ENCODE measurements at places on chromosomes 5 and 9. TPM values are rescaled to one million over a fixed set of nuclear protein-coding genes. Genes with fewer than 3 reads are reported as not detected.
A peak's percentile ranks its signal among the peaks of the same experiment; 100 is the strongest.

DNA sequence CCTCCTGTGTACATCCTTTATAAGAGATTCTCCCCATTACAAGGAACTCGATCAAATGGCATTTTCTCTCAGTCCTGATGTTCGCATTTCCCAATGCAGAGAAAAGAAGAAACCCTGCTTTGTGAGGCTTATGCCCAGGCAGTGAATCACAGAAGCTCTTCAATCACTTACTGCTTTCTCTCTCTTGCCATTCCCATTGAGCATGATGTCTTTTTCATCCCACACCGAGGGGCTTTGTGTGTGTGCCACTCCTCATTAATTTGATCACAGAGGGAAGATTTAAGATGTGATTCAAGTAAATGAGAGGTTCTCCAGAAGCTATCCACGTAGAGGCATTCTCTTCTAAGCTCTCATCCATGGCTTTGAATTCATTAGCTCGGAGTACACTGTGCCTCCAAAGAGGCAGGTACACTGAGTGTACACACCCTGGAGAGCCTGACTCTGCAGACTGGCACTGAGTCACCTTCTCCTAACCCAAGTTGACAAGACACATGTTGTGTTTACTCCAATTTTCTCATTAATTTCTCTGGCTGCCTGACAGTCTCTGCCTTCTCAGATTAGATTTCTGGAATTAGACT lies 45.4 kb downstream of the MFAP3 start:
- DNase-seq = no peak

Gene FSTL4
- total RNA-seq = not detected

Gene FOXD4L4
- 0.10 TPM for total RNA-seq

- no peak for DNase-seq
Measured at GRCh38 chr9:79976257-79977073, 404.7 kb downstream of the TLE4 start.

Gene S100Z
- total RNA-seq = not detected

Gene TAF7
- 74.3 TPM for total RNA-seq

DNA sequence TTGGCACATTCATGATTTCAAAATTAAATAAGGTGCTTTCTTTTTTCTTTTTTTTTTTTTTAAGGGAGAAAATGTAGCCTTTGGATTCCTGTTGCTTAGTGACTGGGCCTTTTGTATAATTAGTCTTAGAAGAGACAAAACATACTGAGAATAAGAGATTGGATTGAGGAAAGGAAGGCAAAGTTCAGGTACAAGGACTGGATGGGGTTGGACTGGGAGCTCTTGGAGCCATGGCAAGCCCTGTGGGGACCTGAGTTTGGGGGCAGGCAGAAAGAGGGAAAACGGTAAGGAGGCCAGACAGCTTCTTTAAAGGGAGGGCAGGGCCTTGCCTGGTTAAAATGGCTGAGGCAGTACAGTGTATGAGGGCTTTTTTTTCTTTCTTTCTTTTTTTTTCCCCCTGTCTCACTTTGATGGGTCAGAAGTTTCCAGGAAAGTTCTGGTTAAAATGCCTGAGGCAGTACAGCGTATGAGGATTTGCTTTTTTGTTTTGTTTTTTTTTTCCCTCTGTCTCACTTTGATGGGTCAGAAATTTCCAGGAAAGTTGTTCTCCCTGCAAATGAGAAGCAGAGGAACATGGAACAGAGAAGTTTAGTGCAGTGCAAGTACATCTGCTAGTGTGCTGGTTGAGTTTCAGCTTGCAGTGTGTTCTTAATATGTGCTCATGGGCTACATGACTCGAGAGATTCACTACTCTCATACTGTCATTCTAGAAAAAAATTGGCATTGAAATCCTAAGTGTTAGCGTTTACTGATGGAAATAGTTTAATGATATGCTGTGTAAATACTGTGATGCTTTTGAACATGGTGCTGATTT lies 16.8 kb downstream of the SNX18 start:
- no peak for DNase-seq

Gene NNT
- 57.3 TPM for total RNA-seq

Gene STRBP
- total RNA-seq = 2.1 TPM

DNA sequence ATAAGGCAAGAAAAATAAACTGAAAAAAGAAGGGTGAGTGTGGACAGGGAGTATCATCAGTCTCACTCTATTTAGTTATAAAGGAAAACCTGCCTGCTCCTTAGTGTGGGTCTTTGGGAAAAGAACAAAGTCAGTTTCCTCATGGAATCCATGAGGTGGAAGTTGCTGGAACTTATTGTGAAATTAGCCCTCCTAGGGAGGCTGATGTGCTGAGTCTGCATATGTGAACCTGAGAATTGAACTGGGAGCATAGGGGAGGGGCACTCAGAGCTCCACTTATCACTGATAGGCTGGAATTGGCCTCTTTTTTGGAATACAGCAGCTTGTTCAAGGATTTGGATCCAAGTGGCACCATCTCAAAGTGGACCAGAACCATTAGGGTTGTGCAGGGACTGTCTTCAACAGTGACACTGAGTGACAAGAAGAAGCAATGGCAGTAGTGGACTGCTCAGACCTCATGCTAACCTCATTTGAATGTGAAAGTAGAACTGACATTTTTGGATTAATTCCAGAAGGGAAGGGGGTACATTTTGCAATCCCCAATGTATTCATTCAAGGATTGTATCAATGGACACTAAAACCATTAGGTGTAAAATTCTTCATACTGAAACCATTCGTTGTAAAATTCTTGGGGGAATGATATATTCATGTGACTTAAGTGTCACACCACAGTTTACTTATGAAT lies 103.6 kb upstream of the KLF9 start:
- no peak for DNase-seq

Gene SH3PXD2B
- 11.7 TPM for total RNA-seq

- DNase-seq = no peak
Measured at GRCh38 chr5:11642438-11642837, 261.8 kb downstream of the CTNND2 start.

GRCh38 chr5:35717718-35718117 lies 100.1 kb downstream of the SPEF2 start:
- DNase-seq = no peak

GRCh38 chr5:151239237-151239861 lies 13.6 kb upstream of the GM2A start:
- peak; percentile 62 for DNase-seq

DNA sequence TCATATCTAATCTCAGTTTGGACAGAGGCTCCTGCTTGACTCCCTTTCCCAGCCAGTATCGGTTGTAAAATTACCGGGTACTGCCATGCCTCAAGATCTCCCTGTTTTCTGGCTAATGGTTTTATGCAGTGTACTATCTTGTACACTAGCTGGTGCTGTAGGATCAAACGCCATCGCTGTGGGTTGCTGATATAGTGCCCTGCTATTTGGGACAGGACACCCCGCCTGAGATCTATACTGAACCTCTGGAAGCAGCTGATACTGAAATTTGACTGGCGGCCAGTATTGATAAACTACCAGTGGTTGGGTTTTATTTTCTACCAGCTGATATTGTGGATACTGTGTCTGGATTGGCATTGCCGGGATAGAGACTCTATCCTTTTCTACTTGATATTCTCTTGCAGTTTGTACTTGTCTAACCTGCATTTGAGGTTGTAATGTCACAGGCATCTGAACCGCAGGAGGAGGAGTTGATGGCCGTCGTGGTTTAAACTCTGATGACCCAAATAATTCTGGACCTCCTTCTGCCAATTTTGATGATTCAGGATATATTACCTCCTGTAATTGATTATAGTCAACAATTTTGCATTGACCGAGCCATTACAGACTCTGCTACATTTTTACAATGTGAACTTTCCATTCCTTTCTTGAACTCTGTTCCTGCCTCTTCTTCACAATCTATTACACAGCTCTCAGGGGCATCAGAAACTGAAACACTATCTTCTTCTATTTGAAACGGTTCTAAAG lies 112.5 kb upstream of the LARP1 start:
- peak; percentile 15 for DNase-seq

GRCh38 chr9:133528876-133529241 lies 4.1 kb upstream of the MYMK start:
- no peak for DNase-seq

DNA sequence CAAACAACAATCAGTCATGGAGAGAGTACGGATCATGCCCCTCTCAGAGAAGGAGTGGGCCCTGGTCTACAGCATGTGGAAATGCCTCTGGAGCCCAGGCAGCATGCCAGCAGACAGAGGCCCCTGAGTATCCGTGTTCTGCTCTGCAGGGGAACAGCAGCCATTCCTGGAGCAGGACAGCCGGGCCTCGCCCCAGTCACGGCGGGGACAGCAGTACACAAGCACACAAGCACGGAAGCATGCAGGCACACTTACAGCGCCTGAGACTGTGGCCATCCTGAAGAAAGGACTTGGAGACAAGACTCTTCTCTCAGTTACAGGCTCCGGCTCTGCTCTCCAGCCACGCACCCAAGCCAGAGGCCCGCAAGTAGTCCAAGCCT lies 102.6 kb upstream of the ALDH1B1 start:
- DNase-seq = no peak

- no peak for DNase-seq
Measured at GRCh38 chr5:36028816-36029465, 37.7 kb downstream of the UGT3A2 start.

DNA sequence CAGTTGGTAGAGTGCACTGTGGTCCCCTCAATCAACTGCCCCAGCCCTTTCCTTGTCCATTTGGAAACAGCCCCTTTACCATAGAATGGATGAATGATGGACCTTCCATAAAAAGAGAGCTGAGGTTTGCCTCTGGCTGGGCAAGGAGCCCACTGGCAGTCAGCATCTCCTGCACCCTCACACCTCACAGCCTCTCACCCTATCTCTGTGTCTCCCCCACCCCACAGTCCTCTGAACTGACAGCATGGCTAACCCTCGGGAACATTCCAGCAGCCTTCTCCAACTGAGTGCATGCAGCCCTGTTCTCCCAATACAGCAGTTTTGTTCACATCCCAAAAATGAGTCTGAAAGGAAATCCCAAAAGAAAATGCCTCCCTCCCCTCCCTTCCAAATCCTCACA lies 51.7 kb downstream of the RETREG1 start:
- no peak for DNase-seq

Gene ZFP2
- total RNA-seq = not detected

DNA sequence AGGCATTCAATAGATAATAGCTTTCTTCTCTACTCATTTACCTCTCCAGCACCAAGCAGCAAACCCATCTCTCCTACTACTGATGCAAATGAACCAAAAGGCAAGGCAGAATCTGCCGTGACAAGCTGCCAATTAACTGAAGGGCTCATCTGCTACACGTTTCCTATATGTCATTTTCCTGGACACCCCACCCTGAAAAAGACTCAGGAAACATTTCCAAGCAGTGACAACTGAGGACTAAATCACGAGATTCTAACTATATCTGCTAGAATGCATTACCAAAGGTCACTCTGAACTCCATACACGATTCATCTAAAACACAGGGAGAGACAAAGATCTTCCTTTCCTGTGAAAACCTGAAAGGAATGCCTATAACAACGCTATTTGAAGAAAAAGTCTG lies 12.9 kb downstream of the PLPP1 start:
- DNase-seq = no peak

GRCh38 chr5:159990506-159990905 lies 18.4 kb upstream of the TTC1 start:
- DNase-seq = no peak

GRCh38 chr5:113059232-113060040 lies 82.8 kb downstream of the DCP2 start:
- no peak for DNase-seq

DNA sequence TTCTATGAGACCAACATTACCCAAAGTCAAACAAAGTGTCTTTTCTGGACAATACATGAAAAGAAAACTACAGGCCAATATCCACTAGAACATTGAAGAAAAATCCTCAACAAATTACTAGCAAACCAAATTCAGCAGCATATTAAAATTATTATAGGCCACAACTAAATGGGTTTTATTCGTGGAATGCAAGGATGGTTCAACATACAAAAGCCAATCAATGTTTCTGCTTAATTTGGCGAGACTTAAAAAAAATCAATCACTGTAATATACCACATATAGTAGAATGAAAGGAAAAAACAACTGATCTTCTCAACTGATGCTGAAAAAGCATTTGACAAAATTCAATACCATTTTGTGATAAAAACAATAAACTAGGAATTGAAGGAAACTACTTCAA lies 51.8 kb upstream of the FNIP1 start:
- DNase-seq = no peak
